Ascending aorta (tissue), 2 donors: ENCODE measurements at places on chromosomes 5 and 9.

GRCh38 chr5:171512397-171512796 is 93.0 kb downstream of the FGF18 start:
- H3K27ac ChIP-seq, result no peak overlapping the region
- no peak for DNase-seq
- H3K27me3 ChIP-seq, result no peaks in the 10 kb centered on the region
- H3K4me3 ChIP-seq, result no peak overlapping the region
- no peaks in the 10 kb centered on the region for H3K36me3 ChIP-seq
- no peaks in the 10 kb centered on the region for H3K4me1 ChIP-seq

- H3K27ac ChIP-seq, result no peak overlapping the region
- no peaks in the 10 kb centered on the region for H3K27me3 ChIP-seq
- no peaks in the 10 kb centered on the region for H3K4me1 ChIP-seq
- no peaks in the 10 kb centered on the region for H3K36me3 ChIP-seq
Observed at GRCh38 chr5:19605846-19606407, 382.1 kb downstream of the CDH18 start.

- no peaks in the 10 kb centered on the region for H3K36me3 ChIP-seq
- H3K27ac ChIP-seq, result no peak overlapping the region
- H3K27me3 ChIP-seq, result no peaks in the 10 kb centered on the region
- DNase-seq, result no peak
- H3K4me1 ChIP-seq, result no peaks in the 10 kb centered on the region
Observed at GRCh38 chr5:132049093-132049492, 11.4 kb upstream of the IL3 start.

DNA sequence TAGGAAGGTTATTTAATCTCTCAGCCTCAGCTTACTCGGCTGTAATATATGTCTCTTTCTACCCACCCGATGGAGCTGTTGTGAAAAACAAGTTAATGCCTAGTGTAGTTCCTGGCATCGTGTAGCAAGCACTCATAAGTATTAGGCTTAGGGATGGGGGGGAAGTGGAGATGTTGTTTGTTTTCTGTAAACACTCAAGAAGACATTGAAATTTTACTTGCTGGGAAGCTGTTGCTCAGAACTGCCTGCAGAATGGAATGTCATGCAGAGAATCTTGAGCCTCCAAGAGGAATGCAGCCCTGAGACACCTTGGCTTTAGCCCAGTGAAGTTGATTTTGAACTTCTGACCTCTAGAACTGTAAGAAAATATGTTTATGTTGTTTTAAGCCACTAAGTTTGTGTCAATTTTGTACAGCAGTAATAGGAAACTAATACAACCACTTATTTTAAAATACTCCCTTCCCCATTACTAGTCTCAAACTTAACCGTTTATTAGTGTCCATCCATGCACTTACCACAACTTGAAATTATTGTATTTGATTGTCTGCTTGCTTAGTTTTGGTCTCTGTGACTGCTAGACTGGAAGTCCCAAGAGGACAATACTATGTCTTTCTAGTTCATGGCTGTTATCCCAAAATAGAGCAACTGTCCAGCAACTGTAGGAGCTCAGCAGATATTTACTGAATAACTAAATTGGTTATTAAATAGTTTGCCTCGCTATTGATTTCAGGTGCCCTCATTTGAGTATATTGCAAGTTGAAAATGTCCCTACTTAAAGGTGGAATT is 53.8 kb downstream of the MFAP3 start:
- H3K27me3 ChIP-seq, result no peaks in the 10 kb centered on the region
- H3K36me3 ChIP-seq, result no peaks in the 10 kb centered on the region
- no peak for DNase-seq
- H3K4me1 ChIP-seq, result no peaks in the 10 kb centered on the region
- H3K27ac ChIP-seq, result no peak overlapping the region
- H3K4me3 ChIP-seq, result no peak overlapping the region

DNA sequence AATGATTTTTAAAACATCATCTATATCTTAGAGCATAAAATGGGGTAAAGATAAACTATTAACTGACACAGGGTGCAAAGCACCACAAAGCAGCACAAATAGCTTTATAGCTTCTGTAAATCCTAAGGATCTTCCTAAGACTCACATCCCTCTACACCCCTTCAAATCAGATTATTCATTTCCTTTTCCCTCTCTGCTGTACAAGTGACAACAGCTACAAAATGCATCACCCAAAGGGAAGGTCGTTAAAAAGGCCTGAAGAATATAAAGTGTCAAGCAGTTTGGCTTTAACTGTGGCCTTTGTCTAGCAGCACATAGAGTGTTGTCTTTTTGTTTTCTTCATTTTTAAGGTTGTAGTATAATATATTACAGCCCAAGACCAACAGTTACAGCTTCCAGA is 422.1 kb downstream of the PDE4D start:
- no peak for DNase-seq
- H3K4me1 ChIP-seq, result no peaks in the 10 kb centered on the region
- H3K36me3 ChIP-seq, result no peaks in the 10 kb centered on the region
- no peak overlapping the region for H3K4me3 ChIP-seq

GRCh38 chr9:5805478-5805877 is 27.4 kb downstream of the ERMP1 start:
- no peaks in the 10 kb centered on the region for H3K27me3 ChIP-seq
- H3K4me3 ChIP-seq, result no peak overlapping the region
- DNase-seq, result no peak
- H3K4me1 ChIP-seq, result no peaks in the 10 kb centered on the region
- no peak overlapping the region for H3K27ac ChIP-seq

DNA sequence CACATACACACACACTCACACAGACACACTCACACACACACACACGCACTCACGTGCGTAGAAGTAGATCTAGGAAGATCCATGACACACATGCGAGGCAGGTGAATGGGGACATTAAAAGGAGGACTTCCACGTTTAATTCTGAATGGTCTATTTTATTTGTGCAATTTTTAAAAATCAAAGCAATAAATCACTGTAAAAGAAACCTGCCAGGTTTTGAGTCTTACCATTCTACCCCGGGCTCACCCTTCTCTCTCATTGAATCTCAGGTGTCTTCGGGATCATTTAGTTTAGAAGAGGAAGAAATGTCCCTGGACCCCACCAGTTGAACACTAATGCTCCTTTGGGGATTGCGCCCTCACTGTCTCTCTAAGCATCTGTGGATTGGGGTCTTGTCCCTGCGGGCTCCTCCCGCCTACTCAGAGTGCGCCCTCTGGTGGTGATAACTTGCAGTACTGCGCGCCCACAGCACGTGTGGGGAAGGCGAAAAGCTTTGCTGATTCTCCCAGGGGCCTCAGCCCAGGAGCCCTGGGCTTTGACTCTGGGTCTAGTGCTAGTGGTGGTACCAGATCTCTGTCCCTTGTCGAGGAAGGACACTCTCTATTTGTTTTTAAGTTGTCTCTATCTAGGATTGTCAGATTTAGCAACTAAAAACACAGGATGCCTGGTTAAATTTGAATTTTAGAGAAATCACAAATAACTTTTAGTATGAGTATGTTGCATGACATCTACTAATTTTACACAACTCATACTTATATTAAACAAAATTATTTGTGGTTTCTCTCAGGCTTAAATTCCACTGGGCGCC is 34.8 kb downstream of the BOD1 start:
- no peaks in the 10 kb centered on the region for H3K27me3 ChIP-seq
- no peak overlapping the region for H3K27ac ChIP-seq
- no peak for DNase-seq
- no peaks in the 10 kb centered on the region for H3K4me1 ChIP-seq

GRCh38 chr5:26719803-26720202 is 318.6 kb downstream of the CDH9 start:
- no peak overlapping the region for H3K27ac ChIP-seq
- H3K4me3 ChIP-seq, result no peak overlapping the region
- no peak for DNase-seq
- no peaks in the 10 kb centered on the region for H3K4me1 ChIP-seq

- no peaks in the 10 kb centered on the region for H3K36me3 ChIP-seq
- no peak overlapping the region for H3K27ac ChIP-seq
- no peaks in the 10 kb centered on the region for H3K4me1 ChIP-seq
- no peaks in the 10 kb centered on the region for H3K27me3 ChIP-seq
- H3K4me3 ChIP-seq, result no peak overlapping the region
Observed at GRCh38 chr9:80156262-80156661, 584.5 kb downstream of the TLE4 start.

- no peaks in the 10 kb centered on the region for H3K27me3 ChIP-seq
- no peak for DNase-seq
- H3K27ac ChIP-seq, result no peak overlapping the region
- no peaks in the 10 kb centered on the region for H3K36me3 ChIP-seq
- H3K4me1 ChIP-seq, result no peaks in the 10 kb centered on the region
- H3K4me3 ChIP-seq, result no peak overlapping the region
Observed at GRCh38 chr5:143757116-143757515, 54.8 kb upstream of the HMHB1 start.

DNA sequence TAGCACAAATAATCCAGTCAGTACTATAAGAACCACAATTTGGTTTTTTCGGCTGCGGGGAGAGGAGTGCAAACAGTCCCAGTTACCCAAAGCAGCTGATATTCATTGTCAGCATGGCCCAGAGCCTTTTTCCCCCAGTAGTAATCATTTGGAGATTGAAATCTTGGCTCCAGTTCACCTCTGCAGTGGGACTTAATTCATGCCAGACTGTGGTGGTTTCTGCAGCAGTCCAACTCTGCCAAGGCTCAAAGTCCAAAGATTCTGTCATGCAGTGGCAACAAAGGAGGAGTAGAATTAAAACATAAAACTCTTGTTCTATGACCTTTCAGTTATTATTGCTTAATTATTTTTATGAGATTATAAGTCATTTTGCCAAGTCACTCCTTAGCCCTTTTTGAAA is 25.0 kb upstream of the TRIM36 start:
- no peaks in the 10 kb centered on the region for H3K36me3 ChIP-seq
- no peak overlapping the region for H3K27ac ChIP-seq
- H3K4me3 ChIP-seq, result no peak overlapping the region
- no peaks in the 10 kb centered on the region for H3K27me3 ChIP-seq
- DNase-seq, result no peak

DNA sequence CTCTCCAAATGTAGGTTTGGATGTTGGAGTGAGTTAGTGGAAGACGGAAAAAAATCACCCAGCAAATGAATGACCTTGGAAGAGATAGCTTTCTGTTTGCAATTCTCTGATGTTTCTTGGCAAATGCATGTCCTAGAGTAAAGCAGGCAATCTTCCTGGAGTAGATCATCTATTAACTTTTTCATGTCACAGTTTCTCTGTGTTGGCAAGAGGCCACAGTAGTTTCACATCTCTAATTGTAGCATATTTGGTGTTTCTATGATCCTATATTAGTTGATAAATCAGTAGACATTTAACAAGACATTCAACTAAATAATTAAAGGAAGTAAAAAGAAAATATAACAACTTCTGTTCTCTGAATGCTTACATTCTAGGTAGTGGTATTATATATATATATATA is 138.2 kb upstream of the MINAR2 start:
- no peaks in the 10 kb centered on the region for H3K4me1 ChIP-seq
- no peak overlapping the region for H3K4me3 ChIP-seq
- H3K27ac ChIP-seq, result no peak overlapping the region
- no peak for DNase-seq

- H3K4me3 ChIP-seq, result no peak overlapping the region
- DNase-seq, result no peak
- H3K27me3 ChIP-seq, result no peaks in the 10 kb centered on the region
- no peak overlapping the region for H3K27ac ChIP-seq
- no peaks in the 10 kb centered on the region for H3K36me3 ChIP-seq
- H3K4me1 ChIP-seq, result no peaks in the 10 kb centered on the region
Observed at GRCh38 chr9:103041961-103042360, 46.8 kb downstream of the CYLC2 start.

- H3K27me3 ChIP-seq, result no peaks in the 10 kb centered on the region
- H3K36me3 ChIP-seq, result no peaks in the 10 kb centered on the region
- H3K4me1 ChIP-seq, result no peaks in the 10 kb centered on the region
- H3K27ac ChIP-seq, result no peak overlapping the region
- no peak for DNase-seq
Observed at GRCh38 chr9:108213511-108213910, 642.3 kb downstream of the ACTL7B start.

DNA sequence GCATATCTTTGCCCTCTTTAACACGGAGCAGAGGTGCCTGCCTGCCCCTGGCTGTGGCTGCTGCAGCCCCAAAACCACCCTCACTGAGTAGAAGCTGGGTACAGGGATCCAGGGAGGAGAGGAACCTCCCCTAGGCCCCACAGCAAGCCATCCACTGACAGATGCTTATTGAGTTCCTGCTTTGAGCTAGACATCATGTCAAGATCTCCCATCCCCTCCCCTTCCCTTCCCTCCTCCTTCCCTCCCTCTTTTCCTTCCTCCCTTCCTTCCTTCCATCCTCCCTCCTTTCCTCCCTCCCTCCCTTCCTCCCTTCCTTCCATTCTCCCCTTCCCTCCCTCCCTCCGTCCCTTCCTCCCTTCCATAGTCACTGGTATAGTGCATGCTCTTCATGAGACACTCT is 29.3 kb downstream of the GOLGA2 start:
- no peak overlapping the region for H3K4me3 ChIP-seq
- no peak overlapping the region for H3K27ac ChIP-seq
- H3K27me3 ChIP-seq, result peaks cover 6% of the 10 kb centered on the region
- DNase-seq, result no peak
- peaks cover 3% of the 10 kb centered on the region for H3K4me1 ChIP-seq

- peaks cover 15% of the 10 kb centered on the region for H3K4me1 ChIP-seq
- H3K27ac ChIP-seq, result no peak overlapping the region
- no peaks in the 10 kb centered on the region for H3K27me3 ChIP-seq
- no peak for DNase-seq
- H3K36me3 ChIP-seq, result no peaks in the 10 kb centered on the region
Observed at GRCh38 chr5:56567278-56567677, 248.1 kb upstream of the MAP3K1 start.
